ENCODE measurements at places on chromosomes 2 and 18.

DNA sequence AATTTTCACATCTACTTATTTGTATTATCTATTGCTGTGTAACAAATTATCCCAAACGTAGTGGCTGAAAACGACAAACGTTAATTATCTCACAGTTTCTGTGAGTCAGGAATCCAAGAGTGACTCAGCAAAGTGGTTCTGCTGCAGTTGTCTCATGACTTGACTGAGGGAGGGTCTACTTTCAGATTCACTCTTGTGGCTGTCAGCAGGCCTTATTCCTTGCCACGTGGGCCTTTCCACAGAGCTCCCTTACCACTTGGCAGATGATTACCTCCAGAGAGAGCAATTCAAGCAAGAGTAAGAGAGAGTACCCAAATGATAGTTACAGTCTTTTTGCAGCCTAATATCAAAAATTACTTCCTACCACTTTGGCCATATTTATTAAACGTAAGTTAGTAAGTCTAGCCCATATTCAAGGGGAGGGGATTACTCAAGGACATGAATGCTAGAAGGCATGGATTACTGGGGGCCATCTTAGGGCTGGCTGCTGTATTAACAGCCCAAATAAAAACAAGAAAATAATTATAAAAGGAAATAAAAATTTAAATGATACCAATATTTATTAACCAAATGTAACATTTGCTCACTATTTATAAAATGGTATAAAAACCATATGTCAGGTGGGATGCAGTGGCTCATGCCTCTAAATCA, 48.7 kb upstream of the NBEAL1 start:
- DNase-seq, result peak; percentile 6

GRCh38 chr2:39000552-39000951, 110.9 kb downstream of the ARHGEF33 start:
- DNase-seq, result no peak

DNA sequence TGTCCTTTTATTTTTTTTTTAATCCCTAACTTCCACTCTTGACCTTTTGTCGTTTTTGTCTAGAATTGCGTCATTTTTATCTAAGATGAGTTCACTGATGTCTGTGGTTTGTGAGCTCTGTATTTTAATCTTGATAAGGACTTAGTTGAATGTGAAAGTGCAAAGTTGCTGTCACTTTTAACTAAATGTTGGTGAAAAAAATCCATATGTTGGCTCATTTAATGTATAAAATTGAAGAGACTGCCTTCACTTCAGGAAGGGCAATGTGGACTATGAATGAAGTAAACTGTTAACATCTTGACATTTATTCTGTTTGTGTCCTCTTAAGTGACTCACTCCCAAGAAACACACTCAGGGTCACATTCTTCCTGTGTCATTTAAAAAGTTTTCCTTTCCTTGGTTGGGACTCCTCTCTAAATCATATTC, 256.6 kb upstream of the RASGRP3 start:
- DNase-seq, result no peak

- DNase-seq, result no peak
Measured at GRCh38 chr2:1743396-1744150, 742 bp downstream of the PXDN start.

DNA sequence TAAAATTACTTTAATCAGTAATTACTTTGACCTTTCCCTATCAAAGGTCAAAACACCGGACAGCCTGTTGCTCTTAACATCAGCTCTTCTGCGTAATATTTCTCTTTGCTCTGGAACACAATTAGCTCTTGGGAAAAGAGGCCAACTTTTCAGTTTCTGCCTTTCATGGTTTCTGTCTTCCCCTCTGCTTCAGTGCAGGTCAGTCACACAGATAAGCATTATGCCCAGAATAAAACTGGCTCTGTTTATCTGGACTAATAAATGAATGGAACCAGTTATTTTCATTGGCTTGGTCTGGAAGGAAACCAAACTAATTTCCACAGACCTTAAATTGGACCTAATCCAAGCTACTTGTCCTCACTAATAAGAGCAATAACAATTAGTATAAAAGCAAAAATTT, 26.2 kb upstream of the GALNT3 start:
- no peak for DNase-seq

DNA sequence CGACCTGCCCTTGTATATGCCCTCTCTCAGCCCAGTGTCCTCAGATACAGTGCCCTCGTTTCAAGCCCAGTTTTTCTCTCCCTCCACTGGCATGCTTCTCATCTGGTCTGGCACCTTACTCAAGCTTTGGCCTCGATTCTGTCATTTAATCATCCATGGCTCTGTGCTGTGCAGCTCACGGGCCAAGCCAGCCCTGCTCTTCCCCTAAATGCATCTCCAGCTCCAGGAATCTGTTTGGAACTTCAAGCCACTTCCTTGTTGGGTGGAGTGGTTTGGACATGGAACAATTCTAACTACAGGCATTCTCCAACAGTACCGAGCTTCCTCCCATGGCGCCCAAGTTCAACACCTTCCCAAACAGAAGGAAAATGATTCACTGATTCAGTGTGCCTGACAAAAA, 76.7 kb upstream of the ZNF397 start:
- DNase-seq, result no peak

- DNase-seq, result no peak
Measured at GRCh38 chr18:8969639-8970390, 132.7 kb upstream of the NDUFV2 start.

DNA sequence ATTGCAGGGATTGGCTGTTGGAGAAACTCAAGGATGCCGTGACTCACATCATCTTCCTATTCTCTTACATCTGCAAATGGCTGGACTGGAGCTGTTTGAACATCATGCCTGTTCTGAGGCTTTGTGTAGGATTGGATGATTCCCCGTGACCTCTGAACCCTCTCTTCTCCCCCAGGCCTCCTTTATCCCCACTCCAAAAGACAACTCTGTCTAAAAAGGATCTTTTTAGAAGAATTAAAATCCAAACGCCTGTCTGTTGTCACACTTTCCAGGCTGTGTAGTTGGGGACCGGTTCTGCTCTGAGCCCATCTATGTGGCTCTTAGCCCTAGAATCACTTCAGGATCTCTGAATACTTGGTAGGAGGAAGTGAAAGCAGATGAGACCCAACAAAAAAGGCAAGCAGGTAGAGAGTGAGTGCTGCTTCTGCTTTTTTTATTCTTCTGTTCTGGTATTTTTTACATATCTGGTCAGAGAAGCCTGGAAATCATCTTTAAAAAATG, 565 bp downstream of the SP140 start:
- no peak for DNase-seq

All from activated T-cell treated with anti-CD3 and anti-CD28 coated beads for 24 hours (primary cell).